ENCODE measurements at places on chromosomes 12 and 14. TPM values are rescaled to one million over a fixed set of nuclear protein-coding genes. Genes with fewer than 3 reads are reported as not detected.
A peak's percentile ranks its signal among the peaks of the same experiment; 100 is the strongest.

DNA sequence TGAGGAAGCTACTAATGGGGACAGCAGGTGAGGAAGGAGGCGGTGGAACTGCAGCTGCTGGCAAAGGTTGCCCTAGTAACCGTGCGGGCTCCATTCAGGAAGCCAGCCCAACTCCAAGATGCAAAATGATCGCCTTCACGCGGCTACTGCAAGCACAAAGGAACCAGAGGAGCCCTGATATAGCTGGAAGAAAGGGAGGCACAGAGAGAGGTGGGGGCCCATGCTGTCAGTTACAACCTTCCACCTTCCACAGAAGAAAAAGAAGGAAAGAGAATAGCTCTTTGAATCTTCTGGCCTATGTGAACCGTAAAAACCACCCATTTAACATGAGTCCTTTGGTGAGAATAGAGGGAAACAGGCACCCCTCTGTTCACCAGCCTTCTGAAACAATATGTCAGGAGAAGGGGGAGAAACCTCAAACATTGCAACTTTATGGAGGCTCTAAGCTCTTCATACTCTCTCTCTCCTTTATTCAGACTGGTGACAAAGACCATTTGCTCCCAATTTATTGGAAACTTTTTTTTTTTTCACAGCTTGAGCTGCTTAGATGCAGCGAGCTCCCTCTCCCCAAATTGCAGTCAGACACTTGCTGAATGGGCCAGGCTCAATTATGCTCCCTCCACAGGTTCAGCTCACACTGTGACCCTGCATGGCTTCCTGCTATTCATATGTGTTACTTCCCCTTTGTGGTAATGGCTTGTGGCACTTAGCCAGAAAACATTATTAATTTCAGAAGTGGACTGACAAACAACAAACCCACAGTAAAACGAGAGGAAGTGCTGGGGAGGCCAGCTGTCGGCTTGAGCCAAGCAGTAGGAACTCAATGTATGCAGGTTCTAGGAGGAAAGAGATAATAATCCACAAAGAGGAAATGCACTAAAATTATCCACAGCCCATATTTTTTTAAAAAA, 6.2 kb downstream of the DUSP6 start:
- peak; percentile 78 for DNase-seq

DNA sequence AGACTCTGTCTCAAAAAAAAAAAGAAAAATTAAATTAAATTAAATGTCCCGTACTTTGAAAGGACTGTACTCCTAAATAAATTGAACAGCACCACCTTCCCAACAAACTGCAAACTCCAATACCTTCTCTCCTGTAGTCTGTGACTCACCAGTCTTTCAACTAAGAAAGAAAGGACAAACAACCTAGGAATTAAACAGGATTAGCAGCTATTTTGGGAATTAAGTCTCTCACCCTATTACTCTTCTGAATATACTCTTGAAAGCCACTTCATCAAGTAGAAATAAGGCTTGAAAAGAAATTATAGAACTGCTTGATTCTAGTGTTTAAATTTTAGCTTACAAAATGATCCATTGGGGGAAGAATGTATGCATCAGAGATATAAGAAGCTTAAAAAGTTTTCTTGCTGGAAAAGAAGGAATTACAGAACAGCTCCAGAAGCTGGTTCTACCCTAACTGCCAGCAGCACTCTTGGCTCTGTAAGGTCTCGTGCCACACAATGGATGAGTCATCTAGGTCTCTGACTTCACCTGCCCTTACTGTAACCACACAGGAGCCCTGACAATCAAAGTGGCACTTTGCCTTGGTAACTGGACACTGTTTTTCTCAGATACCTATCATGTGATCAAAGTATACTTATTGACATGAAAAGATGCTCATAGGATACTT, 57.0 kb upstream of the CERS5 start:
- DNase-seq = peak; percentile 71

- DNase-seq = peak; percentile 48
These were observed 18.0 kb upstream of the DLK1 start for GRCh38 chr14:100708425-100709288.

GRCh38 chr14:104826861-104827176, 25.9 kb downstream of the ZBTB42 start:
- peak; percentile 7 for DNase-seq

GRCh38 chr14:69664865-69665526, 53.6 kb downstream of the SUSD6 start:
- DNase-seq = no peak

DNA sequence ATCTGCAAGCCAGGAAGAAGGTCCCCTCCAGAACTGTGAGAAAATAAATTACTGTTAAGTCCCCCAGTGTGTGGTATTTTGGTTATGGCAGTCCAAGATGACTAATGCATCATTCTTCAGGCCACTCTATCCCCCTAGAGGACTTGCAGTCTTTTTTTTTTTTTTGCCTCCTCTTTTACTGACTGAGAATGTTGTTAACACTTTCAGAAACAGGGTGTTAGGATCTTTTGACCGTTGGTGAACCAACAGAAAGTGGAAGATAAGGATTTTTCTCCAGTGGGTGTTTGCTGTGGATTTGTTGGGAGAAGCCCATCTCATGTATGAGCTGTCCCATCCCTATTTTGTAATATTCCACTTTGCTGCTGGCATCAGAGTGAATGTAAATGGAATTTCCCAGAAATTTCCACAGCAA, 37.8 kb downstream of the MARK3 start:
- peak; percentile 64 for DNase-seq

DNA sequence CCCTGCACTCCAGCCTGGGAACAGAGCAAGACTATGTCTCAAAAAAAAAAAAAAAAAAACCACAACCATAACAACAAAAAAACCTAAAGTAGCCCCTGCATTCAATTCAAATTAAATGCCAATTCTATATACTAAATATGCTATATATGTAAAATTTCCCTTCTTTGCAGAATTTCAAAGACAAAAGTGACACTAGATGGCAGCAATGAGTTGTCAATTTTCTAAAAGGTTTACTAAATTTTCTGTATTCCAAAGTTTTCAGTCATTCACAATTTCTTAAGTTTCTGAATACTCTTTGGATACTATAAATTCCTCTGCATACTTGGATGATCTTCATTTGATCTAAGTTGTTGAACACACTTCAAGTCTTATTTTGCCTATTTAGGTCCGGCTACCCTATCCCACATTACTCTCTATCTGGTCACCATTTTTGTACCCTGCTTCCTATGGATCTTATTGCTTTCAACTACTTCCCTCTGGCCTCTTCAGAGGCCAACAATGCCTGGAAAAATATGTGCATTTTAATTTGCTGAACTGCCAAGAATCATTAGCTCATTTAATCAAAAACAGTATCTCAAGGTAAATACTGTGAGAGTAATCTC, 27.9 kb downstream of the HNRNPC start:
- no peak for DNase-seq

- DNase-seq = no peak
These were observed 356.5 kb upstream of the ATP2B1 start for GRCh38 chr12:90064852-90065801.

GRCh38 chr14:51849097-51849496, 11.3 kb upstream of the GNG2 start:
- peak; percentile 66 for DNase-seq

DNA sequence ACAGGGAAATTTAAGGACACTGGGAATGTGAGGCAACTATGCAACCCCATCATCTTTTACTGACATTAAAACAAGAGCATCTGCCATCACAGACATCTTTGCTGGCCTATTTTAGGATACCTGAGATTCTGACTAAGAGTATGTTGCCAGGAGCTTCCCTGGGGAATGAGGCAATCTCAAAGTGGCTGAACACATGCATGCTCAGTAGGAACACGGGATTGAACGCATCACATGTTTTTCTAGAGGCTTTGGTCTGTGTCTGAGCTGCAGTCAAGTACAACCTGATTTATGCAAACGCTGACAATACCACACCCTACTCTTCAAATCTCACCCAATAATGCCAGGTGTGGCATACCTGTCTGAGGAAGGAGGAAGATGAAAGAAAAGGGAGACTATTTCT, 416.5 kb downstream of the NELL2 start:
- DNase-seq = no peak

GRCh38 chr14:36408388-36408787, 88.0 kb upstream of the MBIP start:
- DNase-seq = no peak

DNA sequence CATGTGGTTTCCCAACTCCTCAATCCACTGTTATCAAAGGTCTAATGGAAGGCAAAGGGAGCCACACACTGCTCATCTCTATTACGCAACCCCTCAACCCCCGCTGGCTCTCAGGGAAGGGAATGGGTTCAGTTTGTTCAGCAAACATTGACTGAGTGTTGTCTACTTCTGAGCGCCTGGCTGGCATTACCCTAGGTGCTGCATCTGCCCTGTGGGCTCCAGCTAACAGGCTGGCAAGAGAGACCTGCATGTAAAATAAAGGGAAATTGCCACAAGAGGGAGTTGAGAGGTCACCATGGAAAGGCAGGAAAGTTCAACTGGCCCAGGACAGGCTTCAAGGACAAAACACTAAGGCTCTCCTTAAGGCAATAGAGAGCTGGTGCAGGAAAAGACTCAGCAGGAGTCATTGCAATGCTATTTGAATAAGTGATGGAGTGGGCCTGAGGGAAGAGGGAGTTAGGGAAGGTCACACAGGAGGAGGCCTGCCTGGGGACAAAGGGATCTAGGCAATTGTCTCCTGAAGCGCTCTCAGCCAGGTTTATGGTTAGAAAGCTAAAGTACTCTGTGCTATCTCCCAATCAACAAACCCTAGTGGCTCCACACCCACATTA, 5.5 kb upstream of the ZNF740 start:
- peak; percentile 44 for DNase-seq

- DNase-seq = no peak
These were observed 53.7 kb downstream of the SERPINA10 start for GRCh38 chr14:94239406-94239805.

DNA sequence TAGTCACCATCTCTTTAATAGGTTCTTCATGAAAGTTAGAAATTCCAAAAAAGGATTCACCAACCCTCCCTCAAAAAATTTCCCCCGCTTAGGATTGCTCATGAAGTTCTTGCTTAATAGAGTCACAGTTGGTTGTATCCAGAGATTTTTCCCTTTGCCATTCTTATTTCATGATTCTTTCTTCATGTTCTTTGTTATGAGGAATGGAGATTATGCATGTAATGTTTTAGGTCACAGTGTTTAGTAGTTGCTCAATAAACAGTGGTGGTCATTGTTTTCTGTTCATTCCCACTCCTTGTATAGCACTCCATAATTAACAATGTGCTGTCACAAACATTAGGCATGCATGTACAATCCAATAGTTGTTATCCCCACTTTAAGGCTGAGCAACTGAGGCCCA, 51.2 kb upstream of the RTRAF start:
- no peak for DNase-seq

DNA sequence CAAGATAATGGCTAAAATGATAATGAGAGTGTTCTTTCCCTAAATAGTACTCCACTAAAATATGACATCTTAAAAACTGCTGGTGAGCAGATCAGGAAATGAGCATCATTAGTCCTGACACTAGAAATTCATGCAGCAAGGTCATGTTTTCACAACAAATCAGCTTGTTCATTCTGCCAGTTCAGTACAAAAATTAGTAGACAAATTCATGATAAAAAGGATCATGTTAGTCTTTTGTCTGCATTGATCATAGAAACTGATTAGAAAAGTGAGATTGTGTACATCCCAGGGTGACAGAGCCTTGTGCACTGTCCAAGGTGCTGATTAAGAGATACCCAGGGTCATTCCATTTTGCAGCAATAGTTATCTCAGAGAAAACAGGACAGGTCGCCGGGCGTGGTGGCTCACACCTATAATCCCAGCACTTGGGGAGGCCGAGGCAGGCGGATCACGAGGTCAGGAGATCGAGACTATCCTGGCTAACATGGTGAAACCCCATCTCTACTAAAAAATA, 163.6 kb downstream of the RIMBP2 start:
- DNase-seq = no peak

GRCh38 chr12:104782296-104782695, 175.8 kb downstream of the SLC41A2 start:
- no peak for DNase-seq

DNA sequence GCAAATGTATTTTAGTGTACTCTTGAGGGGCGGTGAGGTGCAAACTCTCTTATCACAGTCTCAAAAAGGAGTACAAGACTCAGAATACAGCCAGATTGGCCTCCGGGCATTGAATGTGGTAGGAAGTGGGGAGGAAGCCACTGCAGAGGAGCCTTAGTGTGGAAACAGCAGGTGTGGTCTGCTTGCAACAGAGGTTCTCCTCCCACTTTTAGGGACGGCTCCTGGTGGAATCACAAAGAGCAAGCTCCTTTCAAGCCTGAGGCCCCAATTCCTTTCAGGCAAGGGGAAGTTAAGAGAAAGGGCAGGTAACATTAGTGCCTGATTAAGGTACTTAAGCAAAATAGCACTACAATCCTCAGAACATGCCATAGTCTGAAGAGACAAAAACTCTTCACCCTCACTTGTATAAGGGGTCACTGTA, 23.7 kb upstream of the SLC2A3 start:
- DNase-seq = peak; percentile 8

GRCh38 chr12:53486736-53487487, 12.3 kb downstream of the MAP3K12 start:
- DNase-seq = no peak

DNA sequence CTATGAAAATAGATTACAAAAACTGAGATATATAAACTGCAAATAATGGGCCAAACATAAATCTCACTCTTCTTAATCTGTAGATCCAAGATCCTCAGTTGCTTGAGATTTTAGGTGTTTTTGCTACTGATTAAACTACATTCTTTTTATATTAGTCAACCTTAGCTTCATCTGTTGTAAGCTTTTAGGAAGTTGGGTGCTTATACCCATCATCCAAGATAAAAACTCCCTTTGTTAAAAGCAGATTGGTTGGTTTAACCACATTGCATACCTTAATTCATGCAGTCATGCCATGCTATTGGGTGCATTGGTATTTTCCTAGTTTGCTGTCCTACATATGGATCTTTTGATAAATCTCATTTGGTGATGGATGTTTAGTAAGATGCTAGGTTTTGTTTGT, 46.2 kb upstream of the DIP2B start:
- no peak for DNase-seq

DNA sequence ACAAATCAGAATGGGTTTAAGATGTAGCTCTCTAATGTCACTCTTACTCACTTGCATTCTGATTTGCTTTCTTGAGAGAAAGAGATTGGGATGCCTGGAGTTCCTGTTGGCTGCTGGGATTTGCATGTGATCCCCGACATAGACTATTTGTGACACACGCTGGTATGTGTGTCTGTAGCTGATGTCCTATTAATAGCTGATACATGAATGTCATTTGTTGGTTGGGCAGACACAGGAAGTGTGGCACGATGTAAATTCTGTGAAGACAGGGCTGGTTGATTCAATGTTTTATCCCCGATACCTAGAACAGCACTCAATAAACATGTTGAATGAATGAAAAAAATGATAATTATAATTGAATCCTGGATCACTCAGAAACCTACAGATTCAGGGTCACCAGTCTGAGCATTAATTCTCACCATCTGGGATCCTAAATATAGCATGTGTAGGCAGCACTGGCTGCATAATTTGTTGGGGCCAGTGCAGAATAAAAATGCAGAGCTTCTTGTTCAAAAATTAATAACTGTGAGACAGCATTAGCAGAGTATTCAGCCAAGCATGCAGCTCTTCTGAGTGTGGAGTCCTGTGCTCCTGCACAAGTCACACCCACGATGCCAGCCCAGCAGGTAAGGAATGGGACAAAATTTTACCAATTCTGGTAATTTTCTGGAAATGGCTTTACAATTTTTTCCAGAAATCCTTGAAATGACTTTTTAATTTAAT, 35.5 kb upstream of the SOCS2 start:
- peak; percentile 70 for DNase-seq

GALNT6 gene
- total RNA-seq = not detected

DCN gene
- total RNA-seq = 356 TPM

ADAM21 gene
- 0.67 TPM for total RNA-seq

GPR68 gene
- 1.4 TPM for total RNA-seq

RPS6KL1 gene
- total RNA-seq = 23.6 TPM

DLGAP5 gene
- total RNA-seq = 0.94 TPM

GYS2 gene
- total RNA-seq = not detected

RPL10L gene
- total RNA-seq = not detected

KRT78 gene
- not detected for total RNA-seq
